ENCODE measurements at places on chromosomes 1 and 21. TPM values are rescaled to one million over a fixed set of nuclear protein-coding genes. Genes with fewer than 3 reads are reported as not detected.

ACTA1 gene
- total RNA-seq = 4.6 TPM

STUM gene
- 1.7 TPM for total RNA-seq

DRAXIN gene
- 1.4 TPM for total RNA-seq

CD2 gene
- not detected for total RNA-seq

KRTAP12-2 gene
- total RNA-seq = not detected

CNR2 gene
- under 0.01 TPM for total RNA-seq

SPRR2G gene
- total RNA-seq = 11.3 TPM

OR2L3 gene
- 3.6 TPM for total RNA-seq

MXRA8 gene
- 196 TPM for total RNA-seq

SPRR4 gene
- not detected for total RNA-seq

NEXN gene
- 76.1 TPM for total RNA-seq

COL8A2 gene
- total RNA-seq = 110 TPM

S100A7 gene
- total RNA-seq = not detected

ADAMTS1 gene
- 211 TPM for total RNA-seq

TFF1 gene
- not detected for total RNA-seq

CCDC181 gene
- total RNA-seq = 1.2 TPM

IFI6 gene
- 132 TPM for total RNA-seq

MAP3K7CL gene
- total RNA-seq = 19.0 TPM

PGBD5 gene
- total RNA-seq = 1.7 TPM

IGSF9 gene
- 3.4 TPM for total RNA-seq

AMPD2 gene
- 76.8 TPM for total RNA-seq

SPTA1 gene
- total RNA-seq = 3.9 TPM

ATP1B1 gene
- total RNA-seq = 28.6 TPM

ALPL gene
- total RNA-seq = not detected

TNNI3K gene
- total RNA-seq = 12.5 TPM

ZSWIM5 gene
- total RNA-seq = 0.48 TPM

ZC3H12A gene
- 4.1 TPM for total RNA-seq

DCST1 gene
- total RNA-seq = not detected

APOBEC4 gene
- total RNA-seq = 4.6 TPM

IL12RB2 gene
- total RNA-seq = 9.4 TPM

C1orf21 gene
- total RNA-seq = 54.7 TPM

NBPF12 gene
- 9.1 TPM for total RNA-seq

CR2 gene
- 2.2 TPM for total RNA-seq

GJA9 gene
- 1.7 TPM for total RNA-seq

CD1B gene
- total RNA-seq = 1.2 TPM

MAGI3 gene
- 33.2 TPM for total RNA-seq

TAF13 gene
- 71.0 TPM for total RNA-seq

UMODL1 gene
- total RNA-seq = 0.48 TPM

HES2 gene
- total RNA-seq = 0.24 TPM

AGO4 gene
- total RNA-seq = 25.3 TPM

NPL gene
- 21.9 TPM for total RNA-seq

FMO1 gene
- 0.24 TPM for total RNA-seq

MSH4 gene
- 0.24 TPM for total RNA-seq

OR10Z1 gene
- total RNA-seq = 3.6 TPM

FCAMR gene
- 2.2 TPM for total RNA-seq

FGR gene
- 0.96 TPM for total RNA-seq

OR2T34 gene
- not detected for total RNA-seq
